HTR-8/SVneo (cell line): ENCODE measurements at places on chromosomes 3 and 15.
A peak's percentile ranks its signal among the peaks of the same experiment; 100 is the strongest.

- DNase-seq, result no peak
Measured at GRCh38 chr15:67828278-67828968, 3.1 kb downstream of the SKOR1 start.

DNA sequence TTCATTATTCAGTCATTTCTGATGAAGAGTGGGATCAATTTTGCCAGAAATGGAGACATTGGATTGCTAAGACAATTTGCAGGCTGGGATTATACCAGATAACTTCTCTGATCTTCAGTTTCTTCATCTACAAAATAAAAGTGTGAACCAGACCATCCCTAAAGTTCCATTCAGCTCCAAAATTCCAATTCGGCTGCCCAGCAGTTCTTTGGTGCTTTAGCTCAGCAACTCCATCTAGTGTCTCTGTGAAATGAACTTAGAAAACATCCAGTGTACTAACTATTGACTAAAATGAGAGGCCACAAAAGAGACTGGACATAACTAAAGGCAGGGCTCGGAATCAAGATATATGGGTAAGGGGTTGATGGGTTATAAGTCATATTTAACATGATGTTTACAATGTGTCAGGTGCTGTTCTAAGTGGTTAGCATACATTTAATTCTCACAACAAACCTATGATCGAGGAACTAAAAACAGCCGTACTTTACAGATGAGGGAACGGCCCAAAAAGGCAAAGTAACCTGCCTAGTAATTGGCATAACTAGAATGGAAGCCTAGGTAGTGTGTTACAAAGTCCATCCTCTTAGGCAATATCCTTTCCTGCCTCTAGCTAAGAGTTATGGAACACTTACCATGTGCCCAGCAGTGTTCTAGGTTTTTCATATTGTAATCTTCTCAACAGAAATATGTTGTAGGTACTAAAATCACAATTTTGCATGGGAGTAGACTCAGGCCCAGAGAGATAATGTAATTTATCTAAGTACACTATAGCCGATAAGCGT is 17.0 kb downstream of the THAP10 start:
- peak; percentile 51 for DNase-seq

GRCh38 chr3:183151821-183152351 is 10.6 kb downstream of the LAMP3 start:
- no peak for DNase-seq

DNA sequence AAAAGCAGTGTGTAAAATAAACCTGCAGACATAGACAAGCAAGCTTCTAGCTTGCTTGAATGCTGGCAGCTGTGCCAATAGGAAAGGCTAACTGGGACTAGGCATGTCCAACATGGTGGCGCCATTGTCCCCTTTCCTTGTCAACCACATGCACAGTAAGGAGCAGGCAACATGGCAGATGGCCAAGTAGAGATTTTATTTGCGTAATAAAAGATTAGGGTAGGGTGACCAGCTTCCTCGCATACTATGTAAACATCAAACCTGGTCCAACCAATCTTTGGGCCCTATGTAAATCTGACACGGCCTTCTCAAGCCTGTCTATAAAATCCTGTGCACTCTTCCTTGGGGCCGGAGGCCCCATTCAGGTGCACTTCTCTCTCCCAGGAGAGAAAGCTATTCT is 575.4 kb upstream of the GOLIM4 start:
- DNase-seq, result no peak

DNA sequence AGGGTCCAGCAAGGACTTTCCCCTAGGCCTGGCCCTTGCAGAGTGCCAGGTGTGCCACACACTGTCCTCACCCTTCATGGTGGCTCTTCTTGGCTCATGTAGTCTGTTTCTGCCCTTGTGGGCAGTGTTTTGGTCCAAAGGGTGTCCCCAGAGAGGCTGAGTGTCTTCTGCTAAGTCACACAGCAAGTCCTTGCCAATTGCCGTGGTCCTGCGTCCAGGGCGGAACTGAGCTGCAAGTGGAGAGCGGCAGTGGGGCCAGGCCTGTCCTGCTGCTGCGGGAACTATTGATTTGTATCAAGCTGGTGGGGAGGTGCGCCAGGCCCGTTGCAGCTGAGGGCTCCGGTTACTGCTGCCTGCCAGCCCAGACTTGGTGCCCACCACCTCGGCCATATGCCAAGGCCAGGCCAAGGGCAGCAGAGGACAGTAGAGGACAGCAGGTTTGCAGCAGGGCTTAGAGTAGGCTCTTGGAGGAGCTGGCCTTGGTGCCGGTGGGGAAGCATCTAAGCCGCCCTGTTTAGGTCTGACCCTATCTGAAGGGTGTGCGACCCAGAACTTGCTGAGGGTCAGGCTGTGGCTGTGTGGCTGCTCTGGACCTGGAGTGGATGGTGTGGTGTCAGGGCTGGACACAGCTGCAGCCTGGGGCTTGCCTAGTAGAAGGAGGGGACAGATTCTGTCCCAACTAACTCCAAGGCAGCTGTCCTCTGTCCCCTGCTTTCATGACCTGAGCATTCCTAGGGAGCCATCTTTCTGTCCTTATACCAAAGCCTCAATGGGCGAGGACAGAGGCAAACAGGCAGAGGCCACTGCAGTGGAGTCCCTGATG is 4.5 kb downstream of the AMIGO3 start:
- DNase-seq, result no peak

- DNase-seq, result no peak
Measured at GRCh38 chr3:189103208-189103607, 68.6 kb upstream of the TPRG1 start.

GRCh38 chr15:77889009-77889806 is 188.3 kb downstream of the TBC1D2B start:
- no peak for DNase-seq

- DNase-seq, result no peak
Measured at GRCh38 chr15:87368511-87368910, 888.0 kb downstream of the NTRK3 start.

DNA sequence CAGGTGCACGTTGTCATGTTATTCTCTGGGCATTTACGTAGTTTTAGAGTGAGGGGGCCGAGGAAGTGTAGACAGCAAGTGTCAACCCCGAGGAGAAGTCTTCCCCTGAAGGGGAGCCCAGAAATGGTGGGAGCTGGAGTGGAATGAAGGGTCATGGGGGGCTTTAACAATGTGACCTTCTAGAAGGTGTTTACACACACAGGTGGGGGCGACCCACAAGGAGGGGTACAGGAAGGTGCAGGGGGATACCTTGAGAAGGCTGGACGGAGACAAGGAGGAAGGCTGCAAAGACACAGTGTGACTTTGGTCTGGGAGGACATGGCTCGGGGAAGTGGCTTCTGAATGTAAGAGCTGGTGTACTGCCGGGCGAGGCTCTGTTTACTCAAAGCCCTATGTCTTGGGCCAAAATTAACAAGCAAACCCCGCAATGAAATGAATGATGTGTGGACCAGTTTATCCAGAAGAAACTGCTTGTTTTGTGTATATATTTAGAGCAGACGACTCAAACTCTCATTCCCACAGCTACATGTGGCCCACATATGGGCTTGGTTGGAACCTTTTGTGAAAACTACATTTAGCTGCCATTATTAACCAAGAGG is 18.7 kb downstream of the TRPM1 start:
- DNase-seq, result no peak

GRCh38 chr3:50212502-50212901 is 7.4 kb downstream of the SLC38A3 start:
- DNase-seq, result no peak

DNA sequence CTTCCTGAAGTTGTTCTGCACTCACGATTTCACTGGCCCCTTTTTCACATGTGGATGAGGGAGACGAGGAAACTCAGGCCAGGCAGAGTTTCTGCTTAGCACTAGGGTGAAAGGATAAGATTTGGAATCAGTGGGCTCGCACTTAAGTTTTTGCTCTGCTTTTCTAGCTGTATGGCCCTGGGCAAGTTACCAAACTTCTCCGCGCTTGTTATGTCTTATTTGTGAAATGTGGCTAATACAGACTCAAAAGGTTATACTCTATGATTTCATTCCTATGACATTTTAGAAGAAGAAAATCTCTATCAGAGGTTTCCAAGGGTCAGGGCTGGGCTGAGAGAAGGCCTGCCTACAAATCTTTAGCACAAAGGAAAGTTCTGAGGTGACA is 191.9 kb upstream of the LRIG1 start:
- no peak for DNase-seq

- no peak for DNase-seq
Measured at GRCh38 chr3:174431717-174432116, 427.4 kb upstream of the NAALADL2 start.

GRCh38 chr3:62276658-62277180 is 96.6 kb downstream of the FEZF2 start:
- DNase-seq, result no peak

GRCh38 chr3:162729686-162730085 is 1233.1 kb downstream of the OTOL1 start:
- no peak for DNase-seq

DNA sequence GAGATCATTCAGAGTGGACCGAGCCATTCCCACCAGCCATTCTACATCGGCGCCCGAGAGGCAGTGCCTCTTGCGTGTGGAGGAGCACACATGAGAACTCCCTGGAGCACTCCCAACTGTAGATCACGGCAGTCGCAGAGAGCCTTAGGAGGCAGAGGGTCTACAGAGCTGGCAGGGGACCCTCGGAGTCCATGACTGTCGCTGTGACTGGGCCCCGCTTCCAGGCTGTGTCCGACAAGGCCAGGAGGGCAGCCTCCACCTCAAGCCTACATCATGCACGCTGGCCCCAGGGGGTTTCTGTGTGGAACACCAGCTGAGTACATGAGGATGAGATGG is 159.0 kb downstream of the CHSY1 start:
- no peak for DNase-seq

DNA sequence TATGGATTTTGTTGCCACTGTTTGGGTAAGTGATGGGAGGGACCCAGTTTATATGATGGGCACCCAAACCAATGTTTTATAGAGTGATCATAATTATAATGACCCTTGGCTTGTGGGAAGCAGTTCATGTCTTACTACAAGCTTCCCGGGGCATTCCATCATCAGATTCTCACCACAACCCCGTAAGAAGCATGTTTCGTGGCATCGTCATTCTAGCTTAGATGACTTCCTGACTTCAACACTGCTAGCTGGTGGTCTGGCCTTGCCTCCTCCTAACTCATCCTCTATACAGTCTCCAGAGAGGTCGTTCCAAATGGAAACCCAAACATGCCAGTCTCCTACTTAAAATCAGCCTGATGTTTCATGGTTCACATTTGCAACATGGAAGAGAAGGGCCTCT is 226.9 kb downstream of the ADAMTS9 start:
- DNase-seq, result no peak

GRCh38 chr3:40914475-40914874 is 284.8 kb upstream of the CTNNB1 start:
- DNase-seq, result no peak
